Liver (tissue), 10 donors: ENCODE measurements at places on chromosomes 2 and 18.

DNA sequence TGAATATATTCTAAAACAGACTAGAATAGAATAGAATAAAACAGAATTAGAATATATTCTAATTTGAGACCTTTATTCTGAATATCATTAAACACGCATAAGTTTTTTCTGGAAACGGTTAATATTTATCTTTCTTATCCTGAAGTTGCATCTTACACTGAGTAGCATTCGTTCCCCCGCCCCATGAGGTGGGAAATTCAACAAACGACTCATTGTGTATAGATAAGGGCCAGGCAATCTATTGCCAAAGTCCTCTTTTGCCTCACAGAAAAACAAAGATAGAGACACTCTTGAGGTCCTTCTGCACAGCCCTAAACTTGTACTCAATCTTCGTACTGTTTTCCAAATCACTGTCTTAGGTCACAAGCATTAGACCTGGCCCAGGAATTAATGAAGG lies 98.1 kb downstream of the COL6A3 start:
- DNase-seq: no peak

GRCh38 chr2:86592547-86593230 lies 29.4 kb upstream of the CHMP3 start:
- no peak for DNase-seq

- no peak for DNase-seq
Observed at GRCh38 chr2:21607572-21607971, 483.8 kb downstream of the TDRD15 start.

DNA sequence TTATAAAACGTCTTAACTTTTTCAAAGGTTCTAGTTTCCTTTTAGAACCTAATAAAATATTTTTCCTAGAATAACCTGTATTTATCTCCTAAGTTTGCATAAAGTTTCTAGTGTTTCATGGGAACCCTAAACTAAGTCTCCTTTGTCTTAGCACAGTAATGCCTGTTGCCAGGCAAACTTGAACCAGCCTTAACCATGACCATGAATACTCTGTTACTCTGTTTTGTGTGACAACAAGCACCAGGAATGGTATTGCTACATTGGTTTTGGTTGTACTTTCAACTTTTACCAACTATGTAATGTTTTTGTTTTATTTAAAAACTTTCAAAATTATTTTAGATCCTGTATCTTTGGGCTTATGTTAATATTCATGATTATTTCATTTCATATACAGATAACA lies 137.6 kb downstream of the CERS6 start:
- no peak for DNase-seq

- no peak for DNase-seq
Observed at GRCh38 chr2:153935511-153935910, 63.8 kb downstream of the GALNT13 start.

DNA sequence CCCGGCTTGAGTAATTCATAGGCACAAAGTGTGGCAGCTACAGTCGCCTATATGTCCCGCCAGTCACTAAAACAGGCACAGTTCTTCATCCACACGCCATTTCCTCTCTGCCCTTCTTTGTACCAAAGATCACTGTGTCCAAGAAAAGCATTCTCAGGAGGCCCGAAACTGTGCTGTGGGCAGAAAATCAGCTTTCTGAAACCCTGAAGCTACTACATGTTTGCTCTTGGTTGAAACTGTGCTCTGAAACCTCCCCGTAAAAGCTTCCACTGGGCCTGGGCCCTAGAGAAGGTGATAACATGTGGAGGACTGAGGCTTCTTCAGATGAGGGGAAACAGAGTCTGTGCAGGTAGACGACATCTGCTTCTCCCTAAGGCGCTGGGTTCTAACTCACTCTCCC lies 75.6 kb upstream of the ID2 start:
- DNase-seq: no peak

GRCh38 chr2:37917281-37918228 lies 7.5 kb upstream of the RMDN2 start:
- no peak for DNase-seq

GRCh38 chr2:2142345-2142744 lies 188.7 kb downstream of the MYT1L start:
- DNase-seq: no peak

DNA sequence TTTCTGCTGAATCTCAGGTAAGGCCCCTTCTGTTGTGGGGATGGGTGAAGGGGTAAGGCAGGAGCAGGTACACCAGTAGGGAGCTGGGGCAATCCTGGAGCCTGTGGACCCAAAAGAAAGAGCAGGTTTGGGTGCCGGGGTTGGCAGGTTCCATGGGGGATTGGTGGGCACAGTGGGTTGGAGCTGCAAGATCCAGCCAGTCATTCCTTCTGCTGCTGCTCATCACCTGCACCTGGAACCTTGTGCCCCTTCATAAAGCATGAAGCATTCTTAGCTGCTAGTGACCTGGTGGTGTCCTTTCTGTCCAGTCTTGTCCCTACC lies 24.9 kb downstream of the FHOD3 start:
- peak; percentile 20 for DNase-seq

GRCh38 chr2:39127973-39128372 lies 7.1 kb upstream of the SOS1 start:
- DNase-seq: no peak

DNA sequence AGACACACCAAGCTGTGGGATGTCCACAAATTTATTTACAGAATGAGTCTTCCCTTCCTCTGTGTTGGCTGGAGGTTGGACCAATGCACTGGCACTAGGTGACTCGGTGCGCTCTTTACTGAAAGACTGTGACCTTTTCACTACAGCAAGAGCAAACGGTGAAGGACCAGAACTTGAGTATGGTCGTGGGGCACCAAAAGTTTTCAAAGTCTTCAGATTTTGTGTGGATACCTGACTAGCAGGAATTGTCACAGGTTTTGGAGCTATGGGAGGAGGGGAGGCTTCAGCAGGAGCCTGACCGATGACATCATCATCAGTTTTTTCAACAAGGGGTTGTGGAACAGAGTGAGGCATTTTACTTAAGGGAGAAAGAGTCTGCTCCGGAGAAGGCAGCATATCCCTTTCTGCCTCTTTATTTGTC lies 73.0 kb upstream of the GRB14 start:
- DNase-seq: no peak

DNA sequence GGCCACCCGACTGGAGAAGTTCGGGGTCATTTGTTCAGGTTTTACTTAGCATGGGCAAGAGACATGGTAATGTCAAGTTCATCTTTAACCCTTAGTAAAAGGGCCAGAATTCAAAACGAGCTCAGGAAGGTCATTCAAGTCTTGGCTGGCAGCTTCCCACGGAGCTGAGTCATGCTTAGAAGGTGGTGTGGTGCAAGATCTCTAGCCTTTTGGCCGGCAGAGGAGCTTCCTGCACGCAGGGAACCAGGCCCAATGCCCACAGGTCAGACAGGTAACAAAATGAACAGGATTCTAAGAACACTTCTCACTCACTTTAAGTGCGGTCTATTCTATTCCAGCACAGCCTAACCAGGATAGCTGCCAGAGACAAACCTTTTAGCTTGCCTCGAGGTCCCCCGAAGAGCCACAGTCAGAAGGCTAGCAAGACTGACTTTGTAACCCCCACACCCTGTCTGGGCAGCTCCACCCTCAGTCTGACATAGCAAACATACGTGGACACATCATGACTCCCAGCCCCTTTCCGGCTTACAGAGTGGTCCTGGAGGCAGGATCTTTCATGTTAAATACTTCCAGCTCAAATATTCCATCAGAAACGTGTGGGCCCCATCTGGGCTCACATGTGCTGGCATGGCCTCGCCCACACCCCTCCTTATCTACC lies 292.7 kb downstream of the BCL11A start:
- DNase-seq: no peak

- no peak for DNase-seq
Observed at GRCh38 chr2:30165617-30166016, 18.8 kb downstream of the YPEL5 start.

DNA sequence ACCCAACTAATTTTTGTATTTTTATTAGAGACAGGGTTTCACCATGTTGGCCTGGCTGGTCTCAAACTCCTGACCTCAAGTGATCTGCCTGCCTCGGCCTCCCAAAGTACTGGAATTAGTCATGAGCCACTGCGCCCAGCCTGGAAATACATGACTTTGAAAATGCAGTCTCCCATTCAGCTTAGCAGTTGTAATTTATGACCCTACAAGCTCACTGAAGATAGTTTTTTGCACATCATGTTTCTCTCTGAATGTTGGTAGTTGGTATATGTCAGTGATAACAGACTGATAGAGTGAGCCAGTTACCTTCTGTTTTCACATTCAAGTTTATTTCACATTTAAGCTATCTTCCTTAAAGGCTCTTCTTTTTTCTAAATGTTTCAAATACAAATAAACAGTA lies 7.1 kb downstream of the WDR7 start:
- DNase-seq: no peak

GRCh38 chr2:225932811-225933413 lies 533.4 kb downstream of the NYAP2 start:
- no peak for DNase-seq

DNA sequence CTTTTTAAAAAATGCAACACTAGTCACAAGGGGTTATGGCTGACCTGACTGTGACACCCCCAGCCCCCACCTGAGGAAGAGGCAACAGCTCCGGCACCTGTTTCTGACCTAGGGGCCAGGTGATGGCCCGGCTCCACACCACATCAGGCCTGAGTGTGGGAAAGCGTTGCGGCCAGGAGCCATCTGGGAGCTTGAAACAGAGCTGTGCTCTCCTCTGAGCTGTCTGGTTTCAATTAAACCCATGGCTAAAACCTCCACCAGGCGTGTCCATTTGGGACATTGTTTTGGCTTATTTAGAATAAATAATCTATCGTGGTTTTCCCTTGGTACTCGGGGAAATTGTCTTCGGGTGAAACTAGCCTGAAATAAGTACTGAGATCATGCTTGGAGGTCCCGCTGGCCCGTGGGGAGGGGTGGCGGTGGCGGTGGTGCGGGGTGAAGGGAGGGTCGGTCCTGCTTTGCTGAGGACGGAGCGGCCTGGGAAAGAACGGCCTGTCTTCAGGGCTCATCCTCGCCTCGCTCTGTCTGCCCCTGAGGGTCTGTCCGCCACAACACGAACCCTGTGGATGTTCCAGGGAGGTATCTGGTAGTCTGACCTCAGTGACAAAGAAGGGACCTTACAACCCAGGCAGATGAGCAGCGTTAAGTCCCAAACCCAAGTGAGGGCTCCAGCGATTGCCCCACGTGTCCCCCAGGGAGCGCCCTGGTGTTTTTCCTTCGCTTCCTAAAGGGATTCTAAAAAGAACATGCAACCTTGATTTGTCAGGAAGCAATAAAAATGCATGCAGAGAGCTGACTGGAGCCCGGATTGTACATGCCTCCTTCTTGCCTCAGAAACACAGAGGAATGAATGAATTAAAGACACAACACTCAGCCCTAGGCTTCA lies 58.7 kb downstream of the IL1RL2 start:
- DNase-seq: no peak

DNA sequence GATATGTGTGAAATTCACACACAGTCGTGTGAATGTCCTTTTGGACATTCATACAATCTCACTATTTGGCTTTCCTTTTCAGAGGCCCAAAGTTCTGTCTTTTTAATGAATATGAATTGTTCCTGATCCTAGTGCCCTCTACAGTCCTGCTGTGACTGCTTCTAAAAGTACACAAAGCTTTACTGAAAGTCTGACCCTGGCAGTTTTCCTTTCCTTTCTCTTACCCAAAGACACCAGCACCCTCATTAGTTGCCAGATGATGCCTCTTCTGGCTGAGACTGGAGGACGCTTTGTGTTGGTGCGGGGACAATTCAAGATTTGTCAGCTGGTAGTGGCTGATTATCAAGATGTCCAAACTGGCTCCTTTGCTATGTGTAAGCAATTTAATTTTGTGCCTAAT lies 81.8 kb upstream of the CDCA7 start:
- DNase-seq: no peak

- no peak for DNase-seq
Observed at GRCh38 chr2:51782921-51783765, 751.2 kb upstream of the NRXN1 start.

- no peak for DNase-seq
Observed at GRCh38 chr18:28466204-28466603, 289.3 kb upstream of the CDH2 start.

DNA sequence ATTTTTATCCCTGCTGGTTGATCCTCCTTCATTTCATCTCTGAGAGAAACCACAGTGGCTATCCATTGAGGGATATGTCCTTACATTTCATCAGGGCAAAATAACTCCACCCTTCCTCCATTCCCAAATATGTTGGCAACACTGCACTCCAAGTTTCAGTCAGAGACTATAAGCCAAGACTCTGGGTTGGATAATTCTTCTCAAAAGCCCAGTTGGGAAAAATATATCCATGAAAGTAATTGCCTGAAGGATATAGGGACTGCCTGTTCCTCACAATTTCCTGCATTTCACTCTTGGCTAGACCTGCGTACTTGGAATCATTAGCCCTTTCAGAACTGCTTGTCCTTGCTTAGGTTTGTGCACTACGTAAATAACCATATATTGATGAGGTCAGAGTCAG lies 27.9 kb upstream of the EPB41L3 start:
- DNase-seq: no peak

DNA sequence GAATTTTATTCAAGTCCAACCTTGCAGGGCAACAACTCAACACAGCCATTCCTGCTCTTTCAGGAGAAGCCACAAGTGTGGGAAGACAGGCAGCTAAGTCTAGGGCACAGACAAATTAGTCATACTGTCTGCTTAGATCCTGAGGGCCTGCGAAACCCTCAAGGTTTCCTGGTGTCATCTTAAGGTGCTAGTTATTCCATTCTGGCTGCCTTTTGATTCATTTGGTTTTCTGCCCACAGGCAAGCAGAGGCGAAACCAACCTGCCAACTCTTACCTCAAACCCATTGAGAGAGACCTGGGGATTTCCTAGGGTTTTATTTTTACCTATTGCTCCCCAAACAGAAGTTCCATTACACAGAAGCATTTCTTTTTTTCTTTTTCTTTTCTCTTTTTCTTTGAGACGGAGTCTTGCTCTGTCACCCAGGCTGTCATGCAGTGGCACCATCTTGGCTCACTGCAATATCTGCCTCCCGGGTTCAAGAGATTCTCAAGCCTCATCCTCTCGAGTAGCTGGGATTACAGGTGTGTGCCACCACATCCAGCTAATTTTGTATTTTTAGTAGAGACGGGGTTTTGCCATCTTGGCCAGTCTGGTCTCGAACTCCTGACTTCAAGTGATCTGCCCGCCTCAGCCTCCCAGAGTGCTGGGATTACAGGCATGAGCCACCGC lies 23.7 kb upstream of the SCYGR1 start:
- DNase-seq: no peak

- no peak for DNase-seq
Observed at GRCh38 chr2:43124687-43125057, 101.7 kb downstream of the ZFP36L2 start.

GRCh38 chr2:158914731-158915130 lies 53.7 kb upstream of the TANC1 start:
- DNase-seq: no peak

GRCh38 chr2:226589043-226589442 lies 210.6 kb downstream of the IRS1 start:
- DNase-seq: no peak

- DNase-seq: no peak
Observed at GRCh38 chr18:34339155-34339554, 114.4 kb upstream of the NOL4 start.

- no peak for DNase-seq
Observed at GRCh38 chr2:196415384-196415783, 224.1 kb upstream of the CCDC150 start.

- DNase-seq: no peak
Observed at GRCh38 chr2:207275779-207276178, 110.0 kb upstream of the KLF7 start.
